Karpas-422 (cell line): ENCODE measurements at places on chromosomes 11 and 22.

- no peaks in the 10 kb centered on the region for H3K4me1 ChIP-seq
- H3K27me3 ChIP-seq = no peaks in the 10 kb centered on the region
- no peaks in the 10 kb centered on the region for H3K36me3 ChIP-seq
- no peak for DNase-seq
- H3K4me3 ChIP-seq = no peak overlapping the region
Measured at GRCh38 chr22:38236786-38237185, 35.0 kb downstream of the MAFF start.

GRCh38 chr11:45920531-45921477 lies 1.7 kb upstream of the LARGE2 start:
- no peaks in the 10 kb centered on the region for H3K27me3 ChIP-seq
- H3K27ac ChIP-seq = no peak overlapping the region
- no peak overlapping the region for H3K4me3 ChIP-seq

- no peak overlapping the region for H3K4me3 ChIP-seq
Measured at GRCh38 chr22:26711205-26711963, 54.0 kb downstream of the MIAT start.

DNA sequence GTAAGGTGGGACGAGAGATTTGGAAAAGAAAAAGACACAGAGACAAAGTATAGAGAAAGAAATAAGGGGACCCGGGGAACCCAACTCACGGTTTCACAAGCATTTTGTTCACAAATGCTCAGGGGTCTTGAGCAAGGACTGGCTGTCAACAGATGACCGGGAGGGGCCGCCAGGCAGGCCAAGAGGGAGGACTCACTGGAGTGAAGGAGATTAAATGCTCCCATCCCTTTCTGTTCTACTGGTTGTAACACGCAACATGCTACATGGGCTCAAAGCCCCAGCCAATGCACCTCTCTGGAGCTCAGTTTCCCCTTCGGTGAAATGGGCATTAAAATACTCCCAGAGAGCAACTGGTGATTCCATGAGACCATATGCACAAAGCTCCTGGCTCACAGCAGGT lies 13.4 kb downstream of the SHANK2 start:
- no peaks in the 10 kb centered on the region for H3K36me3 ChIP-seq
- DNase-seq = no peak
- H3K27me3 ChIP-seq = no peaks in the 10 kb centered on the region
- H3K27ac ChIP-seq = no peak overlapping the region

- H3K4me3 ChIP-seq = no peak overlapping the region
- H3K27ac ChIP-seq = no peak overlapping the region
- no peak for DNase-seq
- H3K4me1 ChIP-seq = no peaks in the 10 kb centered on the region
- H3K36me3 ChIP-seq = no peaks in the 10 kb centered on the region
Measured at GRCh38 chr11:27912916-27913315, 195.0 kb downstream of the KIF18A start.

DNA sequence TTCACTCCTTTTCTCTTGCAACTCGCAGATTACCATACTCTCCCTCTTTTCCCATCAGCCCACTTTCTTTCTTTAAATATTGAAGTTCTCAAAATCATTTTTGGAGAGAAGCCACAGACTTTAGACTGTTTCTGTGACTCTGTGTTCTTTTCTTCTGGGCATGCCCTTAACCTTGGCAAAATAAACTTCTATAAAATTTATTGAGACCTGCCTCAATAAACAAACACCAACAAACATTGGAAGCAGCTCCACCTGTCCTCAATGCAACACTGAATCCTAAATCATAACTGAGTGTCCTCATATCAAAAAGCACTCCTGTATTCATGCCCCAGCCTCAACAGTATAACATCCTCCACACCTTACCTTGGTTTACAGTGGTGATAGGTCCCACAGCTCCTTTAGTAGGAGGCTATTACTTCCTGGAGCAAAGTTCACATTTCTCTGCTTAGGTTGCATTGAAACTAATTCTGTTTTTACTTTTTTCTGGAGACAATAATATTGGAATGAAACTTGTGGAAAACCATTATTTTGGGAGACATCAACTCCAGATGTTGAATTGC lies 320.0 kb upstream of the LRRC4C start:
- no peak for DNase-seq
- no peak overlapping the region for H3K27ac ChIP-seq
- no peak overlapping the region for H3K4me3 ChIP-seq
- H3K4me1 ChIP-seq = no peaks in the 10 kb centered on the region
- H3K27me3 ChIP-seq = no peaks in the 10 kb centered on the region

DNA sequence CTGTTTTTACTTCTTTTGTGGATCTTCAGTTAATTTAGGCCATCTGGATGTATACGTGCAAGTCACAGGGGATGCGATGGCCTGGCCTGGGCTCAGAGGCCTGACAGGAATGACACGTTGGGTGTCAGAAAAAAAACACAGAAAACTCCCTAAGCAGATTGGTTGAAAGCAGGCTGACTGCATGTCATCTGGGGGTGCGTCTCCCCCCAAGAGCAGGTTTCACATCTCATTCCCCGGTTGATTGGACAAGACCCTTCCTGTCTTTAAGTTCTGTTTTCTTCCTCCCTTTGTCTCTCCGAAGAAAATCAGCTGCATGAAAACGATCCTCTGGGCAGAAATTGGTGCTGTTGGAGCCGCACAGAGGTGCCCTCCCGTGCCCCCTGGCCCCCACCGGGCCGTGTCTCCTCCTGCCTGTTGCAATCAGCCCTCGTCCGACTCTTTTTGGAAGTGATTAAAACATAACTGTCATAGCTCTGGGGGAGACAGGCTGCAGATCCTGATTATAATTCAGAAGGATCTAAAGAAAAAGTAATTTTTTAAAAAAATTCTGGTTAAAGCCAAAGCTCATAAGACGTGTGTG lies 71.8 kb upstream of the PARVG start:
- H3K4me1 ChIP-seq = no peaks in the 10 kb centered on the region
- no peak overlapping the region for H3K27ac ChIP-seq
- no peak for DNase-seq
- no peaks in the 10 kb centered on the region for H3K36me3 ChIP-seq
- no peak overlapping the region for H3K4me3 ChIP-seq

GRCh38 chr22:48896766-48897644 lies 930.7 kb downstream of the BRD1 start:
- H3K27ac ChIP-seq = no peak overlapping the region
- no peaks in the 10 kb centered on the region for H3K36me3 ChIP-seq
- H3K27me3 ChIP-seq = no peaks in the 10 kb centered on the region
- no peak overlapping the region for H3K4me3 ChIP-seq
